ENCODE measurements at places on chromosomes 6 and 20.

DNA sequence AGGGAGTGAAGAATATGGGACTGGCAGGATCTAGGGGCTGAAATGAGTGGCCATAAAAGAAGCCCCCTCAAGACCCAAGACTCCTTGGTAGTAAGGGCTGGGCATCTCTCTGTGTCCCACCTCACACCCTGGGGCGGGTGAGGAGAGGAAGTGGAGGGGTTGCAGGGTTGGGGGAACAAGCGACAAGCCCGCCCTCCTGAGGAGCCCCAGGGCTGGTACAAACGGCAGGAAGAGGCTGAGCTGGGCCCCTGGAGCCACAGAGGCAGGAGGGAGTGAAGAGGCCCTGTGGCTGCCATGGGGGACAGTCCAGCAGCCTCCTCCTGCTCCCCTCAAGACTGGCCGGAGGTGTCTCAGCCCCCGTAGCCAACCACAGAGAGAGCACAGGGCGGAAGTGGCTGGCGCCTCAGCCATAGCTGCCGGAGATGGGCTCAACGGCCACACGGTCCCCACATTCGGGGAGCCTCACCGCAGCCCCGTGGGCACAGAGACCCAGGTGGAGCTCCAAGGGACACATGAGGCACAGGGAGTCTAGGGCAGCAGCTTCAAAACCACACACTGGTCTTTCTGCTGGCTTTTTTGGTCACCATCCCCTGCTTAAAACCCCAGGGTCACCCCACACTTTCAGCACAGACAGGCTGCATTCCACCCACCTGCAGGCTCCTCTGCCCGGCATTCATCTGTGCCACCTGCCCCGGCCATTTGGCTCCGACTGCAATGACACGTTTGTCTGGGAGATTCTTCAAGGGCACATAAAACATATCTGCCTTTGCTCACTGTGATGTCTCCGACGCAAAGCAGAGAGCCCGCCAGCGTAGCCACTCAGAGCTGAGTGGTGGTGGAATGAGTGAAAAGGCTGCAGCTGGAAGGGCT, 524 bp downstream of the C20orf203 start:
- DNase-seq = no peak

- DNase-seq = no peak
Observed at GRCh38 chr6:104685871-104686549, 173.7 kb downstream of the HACE1 start.

GRCh38 chr20:13012886-13013285, 4.1 kb downstream of the SPTLC3 start:
- no peak for DNase-seq

- DNase-seq = no peak
Observed at GRCh38 chr6:63403725-63404124, 83.9 kb upstream of the LGSN start.

- no peak for DNase-seq
Observed at GRCh38 chr20:16017656-16018055, 555.6 kb downstream of the KIF16B start.

- DNase-seq = no peak
Observed at GRCh38 chr6:111681860-111682259, 76.2 kb upstream of the TRAF3IP2 start.

Measured in eye (tissue), 1 donor.